Right renal pelvis (tissue), 4 donors: ENCODE measurements at places on chromosomes 11 and 22. TPM values are rescaled to one million over a fixed set of nuclear protein-coding genes. Genes with fewer than 3 reads are reported as not detected.

- DNase-seq: no peak
These were observed 98.9 kb upstream of the SLC5A12 start for GRCh38 chr11:26820739-26821138.

GRCh38 chr11:46333394-46333947, 13.8 kb upstream of the DGKZ start:
- no peak for DNase-seq

DNA sequence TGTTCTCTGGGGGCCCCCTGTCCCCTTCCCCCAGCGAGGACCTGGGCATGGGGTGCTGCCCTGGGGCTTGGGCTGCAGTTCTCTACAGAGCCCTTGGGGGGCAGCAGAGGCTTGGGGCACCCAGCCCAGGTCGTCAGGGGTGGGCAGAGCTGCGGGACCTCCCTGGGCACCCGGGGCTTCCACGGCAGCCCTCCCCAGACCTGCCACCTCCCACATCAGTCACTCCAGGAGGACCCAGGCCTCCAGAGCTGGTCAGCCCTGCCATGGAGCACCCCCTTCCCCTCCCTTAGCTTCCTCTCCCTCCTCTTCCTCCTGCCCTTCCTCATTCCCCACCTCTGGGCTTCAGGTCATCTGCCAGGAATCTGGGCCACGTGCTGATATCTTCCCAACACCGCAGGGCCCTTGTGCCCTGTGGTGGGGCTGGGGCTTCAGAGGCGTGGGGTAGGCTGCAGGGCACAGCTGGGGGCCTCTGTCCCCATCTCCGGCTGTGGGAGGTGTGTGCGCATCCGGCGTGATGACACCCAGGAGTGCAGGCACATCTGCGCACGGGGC, 5.8 kb downstream of the TSPAN4 start:
- no peak for DNase-seq

DNA sequence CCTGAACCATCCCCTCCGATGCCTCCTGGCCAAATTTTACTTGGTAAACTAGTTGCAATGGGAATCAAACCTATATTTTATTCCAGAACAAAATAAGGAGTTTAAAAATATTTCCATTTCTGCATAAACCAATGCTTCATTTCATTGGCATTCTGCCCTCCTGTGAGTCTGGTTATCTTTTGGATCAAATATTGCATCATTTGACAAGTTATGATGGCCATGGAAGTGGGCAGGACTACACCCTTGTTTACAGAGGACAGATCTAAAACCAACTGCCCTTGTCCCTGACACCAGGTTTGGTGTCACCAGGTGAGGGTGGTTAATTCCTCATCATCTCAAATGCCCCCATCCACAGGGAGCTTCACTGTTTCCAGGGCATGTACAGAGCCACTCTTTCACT, 28.2 kb upstream of the E2F8 start:
- no peak for DNase-seq

DNA sequence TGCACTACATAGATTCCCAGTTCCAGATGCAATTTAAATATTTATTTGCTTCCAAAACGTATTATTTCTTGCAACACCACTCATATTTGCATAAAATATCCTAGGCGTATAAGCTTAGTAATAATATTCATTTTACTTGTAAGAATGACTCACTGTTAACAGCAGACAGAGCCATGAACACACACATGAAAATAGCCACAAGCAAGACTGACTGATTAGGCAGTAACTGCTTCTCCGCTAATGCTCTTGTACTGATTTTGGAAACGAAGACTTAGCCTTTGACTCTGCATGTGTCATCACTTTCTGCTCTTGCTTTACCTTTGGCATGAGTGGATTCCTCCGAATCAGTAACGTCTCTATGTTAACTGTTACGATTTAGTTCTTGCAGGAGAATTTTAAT, 6.0 kb downstream of the OR10Q1 start:
- DNase-seq: no peak

GRCh38 chr11:122765487-122766131, 72.7 kb upstream of the CRTAM start:
- DNase-seq: no peak

- DNase-seq: no peak
These were observed 9.3 kb downstream of the CD82 start for GRCh38 chr11:44574610-44575287.

- DNase-seq: no peak
These were observed 38.8 kb downstream of the ADAMTS15 start for GRCh38 chr11:130486987-130487923.

DNA sequence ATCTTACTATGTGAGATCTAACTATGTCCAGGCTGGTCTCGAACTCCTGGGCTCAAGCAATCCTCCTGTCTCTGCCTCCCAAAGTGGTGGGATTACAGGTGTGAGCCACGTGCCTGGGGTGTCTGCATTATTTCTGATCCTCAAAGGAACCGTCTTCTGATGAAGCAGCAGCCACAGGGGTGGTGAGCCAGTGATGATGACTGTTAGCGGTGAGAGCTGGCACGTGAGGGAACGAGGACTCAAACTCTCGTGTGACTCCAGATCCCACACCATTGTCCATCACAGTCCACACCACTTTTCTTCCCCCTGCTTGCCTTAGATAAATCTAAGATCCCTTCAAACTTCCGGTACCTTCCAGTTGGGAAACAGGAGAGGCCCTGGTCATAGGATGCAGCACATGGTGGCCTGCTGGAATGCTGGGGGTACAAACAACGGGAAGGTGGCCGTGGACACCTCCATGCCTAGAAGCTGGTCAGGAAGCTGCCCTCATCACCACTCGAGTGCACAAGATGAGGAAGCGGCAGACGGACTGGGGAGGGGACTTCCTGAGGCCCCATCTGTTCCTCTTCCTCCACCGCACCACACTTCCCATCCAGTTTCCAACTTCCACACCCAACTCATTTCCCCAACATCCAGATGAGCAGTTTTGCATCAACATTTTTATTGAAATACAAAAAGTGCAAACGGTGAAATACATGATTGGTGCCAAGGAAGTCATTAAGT, 23.8 kb downstream of the ARHGAP1 start:
- DNase-seq: no peak

DNA sequence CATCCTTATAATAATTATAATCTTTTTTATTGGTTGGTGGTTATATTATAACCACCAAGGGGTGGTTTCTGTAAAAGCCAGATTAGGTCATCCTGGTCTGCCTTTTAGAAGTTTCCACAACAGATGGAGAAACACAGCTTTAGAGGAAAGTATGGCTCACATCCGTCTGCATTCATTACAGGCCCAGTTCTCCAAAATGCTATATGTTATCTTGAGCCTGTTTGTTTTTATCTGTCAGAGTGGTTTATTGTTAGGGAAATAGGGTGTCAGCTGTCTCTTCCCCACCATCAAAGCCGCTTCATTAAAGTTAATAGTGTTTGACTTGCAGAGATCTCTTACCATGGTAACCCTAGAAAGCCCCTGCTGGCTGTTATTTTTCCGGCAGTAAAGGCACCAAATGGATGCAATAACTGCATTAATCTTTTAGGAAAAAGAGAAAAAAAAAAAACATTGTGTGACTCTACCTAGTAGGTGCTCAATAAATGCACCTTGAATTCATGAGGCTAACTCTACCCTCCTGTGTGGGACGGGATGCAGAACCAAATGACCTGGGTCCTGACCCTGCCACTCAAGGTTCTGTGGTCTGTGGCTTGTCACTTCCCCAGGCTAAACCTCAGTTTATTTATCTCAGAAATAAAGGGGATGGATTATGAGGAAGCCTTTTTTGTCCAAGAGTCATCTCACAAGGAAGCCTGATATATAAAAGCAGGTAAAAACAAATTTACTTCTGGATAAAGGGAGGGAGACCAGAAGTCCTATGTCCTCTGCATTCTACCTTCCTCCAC, 118.3 kb downstream of the WT1 start:
- no peak for DNase-seq

- DNase-seq: no peak
These were observed 47.0 kb upstream of the ACCSL start for GRCh38 chr11:44000731-44001130.

DNA sequence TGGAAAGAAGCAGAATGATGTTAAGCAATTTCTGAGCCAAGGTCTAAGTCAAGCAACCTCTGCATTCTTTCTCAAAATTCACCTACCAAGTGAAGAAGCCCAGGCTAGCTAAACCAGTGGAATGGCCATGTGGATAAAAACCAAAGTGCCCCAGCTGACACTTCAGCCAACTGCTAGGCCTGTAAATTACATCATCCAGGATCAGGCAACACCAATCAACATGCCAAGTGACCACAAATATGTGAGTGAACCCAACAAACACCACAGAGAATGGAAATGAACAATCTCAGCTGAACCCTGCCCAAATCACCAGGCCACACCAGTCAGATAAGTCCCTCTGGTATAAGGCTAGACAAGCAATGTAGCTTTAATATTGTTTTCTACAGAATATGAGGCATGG, 25.1 kb upstream of the FJX1 start:
- DNase-seq: no peak

DNA sequence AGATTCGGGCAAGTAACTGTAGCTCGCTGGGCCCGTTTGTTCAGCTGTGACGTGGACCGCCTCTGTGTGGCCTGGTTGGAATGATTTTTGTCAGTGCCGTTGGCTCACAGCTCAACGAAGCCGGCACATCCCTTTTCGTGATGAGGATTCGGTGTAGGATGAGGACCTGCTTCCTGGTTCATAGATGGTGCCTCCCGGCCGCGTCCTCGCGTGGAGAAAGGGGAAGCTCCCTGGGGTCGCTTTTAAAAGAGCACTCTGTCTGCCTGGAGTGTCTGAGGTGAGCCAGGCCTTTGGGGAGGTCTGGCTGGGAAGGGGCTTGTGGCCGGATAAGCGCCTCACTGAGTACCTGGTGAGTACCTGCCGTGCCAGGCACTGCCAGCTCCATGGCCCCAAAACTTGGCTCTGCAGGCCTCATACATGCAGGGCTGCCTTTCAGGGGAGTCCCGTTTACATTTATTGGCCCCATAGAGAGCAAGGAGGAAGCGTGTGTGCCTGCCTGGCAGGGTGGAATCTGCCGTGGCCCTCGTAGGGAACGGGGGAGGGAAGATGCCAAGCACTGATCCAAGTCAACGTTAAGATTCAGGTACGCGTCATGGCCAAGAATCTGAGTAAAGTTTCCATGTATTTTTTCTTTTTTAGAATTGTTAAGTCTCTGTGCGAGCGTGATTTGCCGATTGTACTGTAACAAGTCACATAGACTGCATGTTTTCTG, 88.4 kb downstream of the ARHGAP8 start:
- DNase-seq: no peak

GRCh38 chr11:110071197-110071596, 22.0 kb upstream of the ZC3H12C start:
- DNase-seq: no peak

GRCh38 chr22:22397292-22397870, 111.2 kb downstream of the ZNF280B start:
- DNase-seq: no peak

DNA sequence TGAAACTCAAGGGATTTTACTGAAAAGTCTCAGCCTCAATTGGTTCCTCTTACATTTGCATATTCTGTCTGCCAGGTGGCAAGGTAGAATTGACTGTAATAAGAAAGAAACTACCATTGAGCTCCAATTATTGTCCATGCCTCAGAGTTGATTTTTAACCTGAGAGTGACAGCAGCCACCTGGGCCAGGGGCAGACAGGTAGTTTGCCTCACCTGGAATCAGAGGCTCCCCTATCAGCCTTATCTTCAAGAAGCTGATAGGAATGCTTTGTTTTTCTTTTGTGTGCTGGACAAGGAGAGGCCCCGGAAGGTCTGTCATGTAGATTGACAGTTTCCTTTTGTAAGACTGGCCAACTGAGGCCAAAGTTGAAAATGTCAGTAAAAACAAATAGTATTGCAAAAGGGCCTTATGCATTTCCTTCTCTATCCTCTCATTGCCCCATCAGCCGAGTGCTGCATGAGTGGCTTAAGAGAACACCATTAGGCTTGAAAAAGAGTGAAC, 34.1 kb downstream of the CD44 start:
- DNase-seq: no peak

- DNase-seq: no peak
These were observed 9.9 kb downstream of the LSP1 start for GRCh38 chr11:1862588-1863351.

DNA sequence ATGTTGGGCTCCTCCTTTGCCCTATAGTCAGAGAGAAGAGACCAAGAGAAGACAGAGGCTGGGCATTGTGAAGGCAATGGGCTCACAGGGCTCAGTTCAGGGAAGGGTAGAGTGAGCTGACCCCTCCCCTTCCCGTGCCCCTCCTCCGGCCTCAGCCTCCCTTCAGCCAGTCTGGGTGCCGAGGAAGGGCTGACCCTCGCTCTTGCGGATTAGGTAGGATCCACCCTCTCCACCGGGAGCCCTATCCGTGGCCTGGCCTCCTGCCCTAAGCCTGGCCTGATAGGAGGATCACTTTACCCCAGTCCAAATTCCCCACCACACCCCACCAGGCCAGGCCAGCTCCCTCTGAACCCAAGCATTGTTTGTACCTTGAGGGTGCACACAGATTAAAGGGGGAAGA, 1.8 kb upstream of the PPP1R14B start:
- no peak for DNase-seq

DNA sequence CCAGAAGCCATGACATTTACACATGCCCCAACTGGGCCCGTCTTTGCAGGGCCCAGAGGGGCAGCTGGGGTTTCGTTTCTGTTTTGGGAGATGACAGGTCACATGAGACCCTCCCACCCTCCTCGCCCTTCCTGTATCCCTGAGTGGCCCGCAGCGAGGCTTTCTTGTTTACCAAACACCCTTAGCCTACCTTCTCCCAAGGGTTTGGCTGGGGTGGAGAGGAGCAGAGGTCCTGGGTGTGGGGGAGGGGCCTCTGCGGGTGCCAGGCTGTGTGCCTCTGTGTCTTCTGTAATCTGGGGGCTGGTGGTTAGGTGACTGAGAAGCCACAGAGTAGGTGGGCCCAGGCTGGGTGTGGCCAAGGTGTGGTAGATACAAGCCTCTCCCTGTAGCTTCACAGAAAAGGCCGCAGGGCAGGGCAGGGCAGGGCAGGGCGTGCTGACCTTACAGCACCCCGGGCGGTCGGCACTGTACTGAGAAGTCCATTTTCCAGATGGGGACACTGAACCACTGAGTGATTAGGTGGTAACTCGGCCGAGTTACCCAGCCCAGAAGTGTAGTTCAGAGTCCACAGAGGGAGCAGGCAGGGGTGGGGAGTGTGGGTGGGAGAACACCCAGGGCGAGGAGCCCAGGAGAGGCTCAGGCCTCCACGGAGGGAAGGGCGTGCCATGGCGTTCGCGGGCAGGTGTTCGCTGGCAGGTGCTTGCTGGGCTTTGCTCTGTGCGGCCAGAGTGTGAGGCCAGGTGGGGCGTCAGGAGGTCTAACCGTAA, 8.7 kb downstream of the PRR5 start:
- DNase-seq: no peak

GRCh38 chr11:69718147-69718546, 14.3 kb upstream of the FGF19 start:
- no peak for DNase-seq

The OR51I2 gene
- polyA plus RNA-seq: not detected

The DDI1 gene
- polyA plus RNA-seq: not detected

The MICALL1 gene
- polyA plus RNA-seq: 28.0 TPM

The YPEL4 gene
- polyA plus RNA-seq: 2.5 TPM
